ENCODE measurements at places on chromosomes 5 and 9. TPM values are rescaled to one million over a fixed set of nuclear protein-coding genes. Genes with fewer than 3 reads are reported as not detected.

The UBE2R2 gene
- total RNA-seq = 68.3 TPM

The TLE1 gene
- total RNA-seq = 54.7 TPM

The FAM200C gene
- 25.3 TPM for total RNA-seq

The DOCK8 gene
- total RNA-seq = 0.93 TPM

The GAPT gene
- total RNA-seq = not detected

The TDRD7 gene
- total RNA-seq = 8.1 TPM

The IFNB1 gene
- not detected for total RNA-seq

The FOXI1 gene
- total RNA-seq = not detected

The MYMK gene
- total RNA-seq = not detected

The SV2C gene
- total RNA-seq = 0.06 TPM

The AQP3 gene
- 0.90 TPM for total RNA-seq

The PCDHB11 gene
- 4.0 TPM for total RNA-seq

The LRRC19 gene
- not detected for total RNA-seq

The PCDHB3 gene
- total RNA-seq = 6.7 TPM

The EDIL3 gene
- total RNA-seq = 7.8 TPM

The SPATA31C1 gene
- total RNA-seq = not detected

The GRM6 gene
- total RNA-seq = not detected

The SYNPO gene
- 1.3 TPM for total RNA-seq

The ASPN gene
- total RNA-seq = not detected

The SLCO6A1 gene
- 0.51 TPM for total RNA-seq

The SRD5A1 gene
- total RNA-seq = 33.5 TPM

The CTSV gene
- total RNA-seq = 52.2 TPM

The DNM1 gene
- 30.1 TPM for total RNA-seq

The WWC1 gene
- 6.3 TPM for total RNA-seq

The FAM169A gene
- 23.8 TPM for total RNA-seq

The SEMA5A gene
- total RNA-seq = 11.9 TPM
